ENCODE measurements at places on chromosomes 1 and 21.

- no peak for DNase-seq
These were observed 8.3 kb upstream of the AIM2 start for GRCh38 chr1:159084867-159085266.

DNA sequence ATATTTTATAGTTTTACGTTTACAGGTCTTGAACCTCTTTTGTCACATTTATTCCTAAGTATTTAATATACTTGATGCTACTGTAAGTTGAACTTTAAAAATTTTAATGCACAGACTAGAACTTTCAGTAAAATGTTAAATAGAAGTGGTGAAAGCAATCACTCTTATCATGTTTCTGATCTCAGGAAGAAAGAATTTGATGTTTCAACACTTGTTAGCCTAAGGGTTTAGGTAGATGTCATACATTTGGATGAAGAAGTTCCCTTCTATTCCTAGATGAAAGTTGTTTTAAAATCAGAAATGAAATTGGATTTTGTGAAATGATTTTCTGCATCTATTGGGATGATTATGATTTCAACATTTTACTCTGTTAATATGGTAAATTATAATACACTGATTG is 63.6 kb upstream of the TTLL7 start:
- DNase-seq = no peak

- DNase-seq = no peak
These were observed 338.1 kb upstream of the SNX7 start for GRCh38 chr1:98323388-98323787.

DNA sequence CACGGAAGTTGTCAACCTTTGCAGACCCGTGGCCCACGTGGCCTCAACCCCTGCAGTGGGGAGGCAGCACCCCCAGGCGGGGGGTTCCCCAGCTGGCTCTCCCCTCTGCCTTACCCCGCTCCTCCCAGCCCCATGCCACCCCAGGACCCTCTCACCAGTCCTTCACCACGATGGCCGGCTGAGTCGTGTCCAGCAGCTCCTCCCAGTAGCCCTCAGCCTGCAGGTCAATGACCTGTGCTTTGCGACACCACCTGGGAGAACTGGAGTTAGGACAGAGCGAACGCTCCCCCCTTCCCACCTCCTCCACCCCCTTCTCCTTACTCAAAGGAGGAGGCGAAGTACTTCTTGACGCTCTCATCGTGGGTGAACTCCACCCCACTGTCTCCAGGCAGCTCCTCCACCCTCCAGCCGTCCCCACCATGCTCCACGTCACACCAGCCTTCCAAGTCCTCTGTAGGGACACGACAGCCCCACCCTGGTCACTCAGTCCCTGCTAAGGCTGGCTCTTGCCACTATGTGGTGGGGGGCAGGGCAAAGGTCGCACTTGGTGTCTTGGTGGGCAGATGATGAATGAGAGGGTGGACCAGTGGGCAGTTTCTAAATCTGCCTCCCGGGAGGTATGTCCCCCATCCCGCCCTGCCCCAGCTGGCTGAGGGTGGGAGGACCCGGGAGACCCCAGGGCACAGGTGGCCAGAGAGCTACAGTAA is 4.5 kb downstream of the FBXO2 start:
- no peak for DNase-seq

- no peak for DNase-seq
These were observed 90.6 kb downstream of the SDCCAG8 start for GRCh38 chr1:243346468-243346867.

DNA sequence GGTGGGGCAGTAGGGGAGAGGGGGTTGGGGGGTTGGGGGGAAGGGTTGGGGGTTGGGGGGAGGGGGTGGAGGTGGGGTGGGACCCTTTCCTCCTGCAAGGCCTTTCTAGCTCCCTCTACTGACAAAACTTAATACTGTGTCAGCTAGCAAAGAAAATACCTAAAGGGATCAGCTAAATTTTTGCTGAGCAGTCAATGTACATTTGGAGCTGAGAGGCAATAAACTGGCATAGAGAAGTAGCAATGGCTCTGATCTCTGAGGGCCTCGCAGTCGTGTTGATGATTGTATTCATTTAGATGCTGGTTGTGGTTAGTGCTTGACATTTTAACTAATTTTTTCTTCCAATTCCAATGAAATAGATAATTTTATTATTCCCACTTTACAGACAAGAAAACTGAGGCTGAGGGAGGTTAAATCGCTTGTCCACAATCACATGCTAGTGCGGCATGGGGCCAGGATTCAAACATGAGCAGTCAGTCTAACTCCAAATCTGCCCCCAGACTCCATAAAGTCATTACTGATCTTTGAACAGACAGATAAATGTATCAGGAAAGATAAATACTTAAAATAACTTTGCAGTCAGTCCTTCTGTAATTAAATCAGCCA is 357.1 kb downstream of the DISC1 start:
- DNase-seq = no peak

GRCh38 chr1:105373681-105374080 is 1624.0 kb downstream of the AMY1C start:
- DNase-seq = no peak

DNA sequence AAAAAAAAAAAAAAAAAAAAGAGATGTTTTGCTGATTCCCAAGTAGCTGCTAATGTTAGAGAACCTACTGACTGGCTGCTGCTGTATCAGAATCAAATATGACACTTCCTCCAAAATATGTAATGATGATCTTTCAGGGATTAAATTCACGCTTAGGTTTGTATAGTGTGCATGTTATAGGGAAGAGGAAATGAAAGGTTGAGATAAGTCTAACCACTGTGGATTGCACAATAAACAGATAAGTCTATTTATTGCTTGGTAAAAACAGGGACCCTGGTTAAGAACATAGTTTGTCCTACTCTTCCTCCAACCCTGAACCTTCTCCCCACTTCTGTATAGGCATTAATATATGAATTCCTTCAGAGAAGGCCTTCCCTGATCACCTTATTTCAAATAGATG is 13.2 kb downstream of the RC3H1 start:
- no peak for DNase-seq

GRCh38 chr21:27206368-27206982 is 239.6 kb upstream of the ADAMTS5 start:
- no peak for DNase-seq

GRCh38 chr1:200767321-200767720 is 28.6 kb downstream of the CAMSAP2 start:
- DNase-seq = no peak

DNA sequence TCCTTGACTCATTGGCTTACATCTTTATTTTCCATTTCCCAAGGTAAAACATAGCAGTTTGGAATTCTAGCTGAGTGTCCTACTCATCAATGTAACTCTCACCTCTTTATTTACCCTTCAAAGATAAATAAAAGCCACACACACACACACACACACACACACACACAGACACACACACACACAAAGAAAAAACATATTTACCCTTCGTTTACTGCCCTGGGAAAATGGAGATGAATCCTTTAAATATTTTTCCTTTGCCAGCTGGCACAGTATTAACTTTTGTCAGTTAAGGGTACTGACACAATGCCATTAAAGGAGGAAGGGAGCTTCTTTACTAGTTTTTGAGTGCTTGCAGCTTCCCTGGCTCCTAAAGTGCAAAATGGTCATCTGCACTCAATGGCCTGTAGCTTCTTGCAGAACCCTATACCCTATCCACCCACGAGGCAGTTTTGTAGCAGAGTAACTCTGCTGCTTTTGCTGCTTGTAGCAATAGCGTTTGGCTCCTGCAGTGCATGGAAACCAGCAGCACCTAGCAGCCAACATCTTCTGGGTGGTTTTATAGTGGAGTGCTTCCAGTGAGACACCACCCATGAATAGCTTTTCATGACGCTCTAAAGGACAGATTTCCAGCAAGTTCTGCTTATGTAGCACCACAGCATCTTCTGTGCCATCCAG is 103.7 kb downstream of the HS2ST1 start:
- DNase-seq = no peak

GRCh38 chr1:209156991-209157390 is 426.5 kb upstream of the CAMK1G start:
- no peak for DNase-seq

- no peak for DNase-seq
These were observed 43.4 kb downstream of the ITSN1 start for GRCh38 chr21:33685613-33686197.

DNA sequence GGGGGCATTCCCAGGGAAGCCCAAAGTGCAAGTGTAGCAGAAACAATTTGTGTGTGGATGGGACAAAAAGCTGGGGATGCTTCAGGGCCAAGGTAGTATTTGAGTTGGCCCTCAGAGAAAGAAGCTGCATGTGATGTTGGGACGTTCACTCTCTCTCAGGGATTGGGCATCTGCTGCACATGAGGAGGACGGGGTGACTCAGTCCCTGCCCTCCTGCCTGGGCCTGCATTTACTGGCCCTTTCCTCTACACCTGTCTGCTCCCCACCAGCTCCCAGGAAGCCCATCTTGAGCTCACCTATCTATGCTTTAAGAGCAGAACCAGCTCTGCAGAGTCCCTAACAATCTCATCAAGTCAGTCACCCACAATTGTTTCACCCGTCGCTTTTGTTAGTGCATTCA is 23.5 kb upstream of the MPZL1 start:
- no peak for DNase-seq

Measured in stimulated activated CD4-positive, alpha-beta T cell treated with anti-CD3 and anti-CD28 coated beads, Interleukin-1b, Interleukin-23, amount 100 ng/mL, for 1 hour (primary cell).